GM13977 (cell line): ENCODE measurements at places on chromosomes 4 and X.

- DNase-seq = no peak
These were observed 22.3 kb upstream of the HERC3 start for GRCh38 chr4:88570001-88570400.

DNA sequence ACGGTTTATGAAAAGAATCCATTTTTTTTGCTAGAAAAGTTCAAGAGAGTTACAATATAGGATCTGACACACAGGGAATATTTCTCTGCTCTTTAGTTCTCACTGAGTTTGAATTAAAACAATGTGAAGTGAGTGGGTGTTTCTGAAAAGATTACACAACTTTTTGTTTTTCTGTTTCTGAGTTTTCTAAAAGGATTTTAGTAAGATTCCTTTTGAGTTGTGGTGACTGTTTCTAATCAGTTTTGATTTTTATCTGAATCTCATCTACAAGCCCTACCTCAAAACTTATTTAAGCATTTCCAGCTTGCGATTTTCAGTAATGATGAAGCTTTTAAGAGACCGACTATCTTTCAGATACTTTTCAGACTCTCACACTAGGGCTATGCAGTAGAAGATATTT is 141.7 kb downstream of the GPAT3 start:
- DNase-seq = no peak

DNA sequence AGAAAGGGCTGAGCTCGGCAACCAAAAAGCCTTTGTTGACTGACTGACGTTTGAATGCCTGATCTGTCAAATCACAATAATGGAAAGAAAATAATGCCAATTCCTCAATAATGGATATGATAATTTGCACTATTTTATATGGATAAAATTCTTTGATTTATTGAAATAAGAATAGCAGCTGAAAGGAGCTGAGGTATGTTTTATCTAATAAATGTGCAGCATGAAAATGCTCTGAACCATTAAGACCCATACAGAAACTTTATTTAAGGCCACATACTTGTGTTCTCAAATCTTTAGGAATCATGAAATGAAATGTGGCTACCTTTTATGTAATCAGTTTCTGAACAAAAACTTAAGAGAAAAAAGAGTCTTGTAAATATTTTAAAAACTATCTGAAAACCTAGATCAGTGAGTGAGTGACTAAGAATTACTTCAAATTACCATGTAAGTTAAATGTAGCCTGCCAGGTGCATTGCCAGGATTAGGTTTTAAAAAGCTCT is 69.8 kb downstream of the TMA16 start:
- no peak for DNase-seq

- DNase-seq = no peak
These were observed 8.0 kb downstream of the CTBP1 start for GRCh38 chr4:1240721-1241465.

DNA sequence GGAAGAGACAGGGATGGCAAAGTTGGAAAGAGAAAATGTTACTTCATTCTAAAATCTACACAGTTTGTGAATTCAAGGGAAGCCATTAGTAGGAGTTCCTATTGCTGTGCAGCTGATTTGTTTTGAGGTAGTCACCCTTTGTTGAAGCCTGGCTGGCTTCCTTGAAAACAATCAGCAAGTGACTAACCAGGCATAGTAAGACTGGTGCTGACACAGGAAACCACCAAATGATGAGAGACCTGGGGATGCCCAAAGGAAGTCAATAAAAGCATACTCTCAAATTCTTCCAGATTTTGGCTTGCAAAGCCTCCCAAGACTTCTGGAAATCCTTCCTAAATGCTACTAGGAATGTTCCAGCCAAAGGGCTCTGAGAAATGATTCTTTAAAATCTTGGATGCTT is 23.9 kb upstream of the PRDM8 start:
- peak; percentile 12 for DNase-seq

DNA sequence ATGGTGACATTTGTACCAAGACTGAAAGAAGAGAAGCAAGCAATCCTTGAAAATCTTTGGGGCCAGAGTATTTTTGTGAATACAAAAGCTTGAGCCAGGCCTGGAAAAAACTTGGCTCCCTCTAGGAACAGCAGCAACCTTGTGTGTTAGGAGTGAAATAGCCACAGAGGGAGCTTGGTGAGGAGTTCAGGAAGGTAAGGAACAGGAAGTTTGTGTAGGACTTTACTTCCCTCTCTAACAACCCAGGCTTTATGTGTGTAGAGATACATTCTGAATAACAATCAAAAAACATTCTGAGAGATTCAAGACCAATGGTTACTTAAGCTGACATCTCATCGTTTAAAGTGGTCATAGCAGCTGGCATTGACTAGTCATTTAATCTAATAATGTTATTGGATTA is 668.5 kb downstream of the PCDH18 start:
- DNase-seq = no peak
